ENCODE measurements at places on chromosomes 7 and 10.

GRCh38 chr7:3787717-3788264, 486.7 kb downstream of the SDK1 start:
- DNase-seq = no peak

- no peak for DNase-seq
Measured at GRCh38 chr7:139960157-139960556, 102.6 kb downstream of the PARP12 start.

DNA sequence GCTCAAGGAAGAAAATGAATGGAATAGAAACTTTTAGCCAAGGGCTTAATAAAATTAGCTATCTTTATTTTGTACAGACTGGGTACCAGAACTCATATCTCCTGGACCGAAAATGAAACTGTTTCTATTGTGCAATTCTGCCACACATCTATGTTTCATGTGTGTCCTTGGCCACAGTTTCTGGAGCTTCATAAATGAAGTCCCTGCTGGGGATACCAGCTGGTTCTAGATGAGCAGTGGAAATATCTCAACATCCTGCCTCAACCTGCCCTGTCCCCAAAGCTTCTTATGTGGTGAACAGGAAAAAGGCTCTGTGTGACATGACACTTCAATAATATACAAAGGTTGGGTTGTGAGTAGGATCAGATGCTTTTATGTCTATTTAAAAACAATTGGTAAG, 310.1 kb upstream of the SORCS1 start:
- DNase-seq = no peak

- no peak for DNase-seq
Measured at GRCh38 chr7:18727115-18727870, 231.7 kb downstream of the HDAC9 start.

DNA sequence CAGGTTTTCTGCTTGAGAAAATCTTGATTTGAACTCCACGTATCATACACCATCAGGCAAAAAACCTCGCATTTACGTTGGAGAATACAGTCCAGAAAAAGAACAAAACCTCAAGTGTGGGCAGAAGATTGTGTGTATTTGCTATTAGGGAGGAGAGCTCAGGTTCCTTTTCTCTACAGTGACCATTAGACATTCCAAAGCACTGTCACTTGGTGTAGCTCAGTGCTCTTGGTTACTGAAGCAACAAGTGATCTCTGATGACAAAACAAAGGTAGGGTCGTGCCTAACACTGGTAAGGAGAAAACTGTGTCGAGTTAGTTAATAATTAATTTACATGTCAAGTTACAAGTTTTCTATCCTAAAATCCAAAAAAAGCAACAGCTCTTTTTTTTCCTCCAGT, 72.6 kb downstream of the C1GALT1 start:
- DNase-seq = no peak

DNA sequence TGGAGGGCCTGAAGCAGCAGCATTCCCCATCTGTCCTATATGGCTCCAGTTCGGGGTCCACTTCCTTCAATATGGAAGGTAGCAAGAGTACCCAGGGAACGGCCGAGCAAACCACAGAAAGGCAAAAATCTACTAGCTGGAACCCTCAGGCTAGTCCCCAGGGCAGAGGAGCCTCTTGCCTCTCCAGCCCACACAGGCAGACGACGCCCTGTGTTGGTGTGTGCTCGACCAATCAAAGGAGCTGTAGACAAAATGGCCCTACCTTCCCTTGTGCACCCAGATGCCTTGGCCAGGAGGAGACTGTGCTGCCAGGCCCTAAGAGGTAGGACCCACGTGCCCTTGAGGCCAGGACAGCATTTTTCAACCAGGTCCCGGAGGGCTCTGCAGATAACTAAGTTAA, 91.5 kb downstream of the FAM53B start:
- DNase-seq = no peak

DNA sequence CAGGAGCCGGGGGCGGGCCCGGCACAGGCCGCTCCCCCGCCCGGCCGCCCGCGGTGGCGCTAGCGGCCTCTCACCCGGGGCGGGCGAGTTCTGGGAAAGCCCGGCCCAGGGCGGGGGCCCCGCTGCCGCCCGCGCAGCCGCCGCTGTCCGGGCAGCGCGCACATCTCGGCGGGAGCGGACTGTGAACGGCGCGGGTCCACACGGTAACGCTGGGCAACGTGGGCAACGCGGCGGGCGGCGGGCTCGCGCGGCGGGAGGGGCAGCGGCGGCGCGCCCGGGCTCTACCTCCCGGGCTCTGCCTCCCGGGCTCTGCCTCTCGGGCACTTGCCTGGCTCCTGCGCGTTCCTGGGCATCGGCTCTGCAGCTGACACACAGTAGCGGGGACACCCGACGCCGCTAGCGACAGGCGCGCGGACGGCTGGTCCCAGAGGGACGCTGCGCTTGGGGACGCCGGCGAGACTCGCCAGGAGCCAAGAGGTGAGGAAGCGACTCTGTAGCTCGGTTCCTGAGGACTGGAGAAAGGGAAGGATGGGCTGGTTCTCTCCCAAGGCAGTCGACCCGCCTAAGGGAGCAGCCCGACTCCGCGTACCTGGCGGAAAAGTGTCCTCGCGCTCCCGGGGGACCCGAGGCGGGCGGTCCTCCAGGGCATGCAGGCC, at the start of gene PLCE1:
TSS of gene PLCE1 (plus strand) at position 150 of the 656 bp plus-strand sequence. CDS start 37,116 bp downstream, outside the sequence.
- DNase-seq = peak; percentile 67

DNA sequence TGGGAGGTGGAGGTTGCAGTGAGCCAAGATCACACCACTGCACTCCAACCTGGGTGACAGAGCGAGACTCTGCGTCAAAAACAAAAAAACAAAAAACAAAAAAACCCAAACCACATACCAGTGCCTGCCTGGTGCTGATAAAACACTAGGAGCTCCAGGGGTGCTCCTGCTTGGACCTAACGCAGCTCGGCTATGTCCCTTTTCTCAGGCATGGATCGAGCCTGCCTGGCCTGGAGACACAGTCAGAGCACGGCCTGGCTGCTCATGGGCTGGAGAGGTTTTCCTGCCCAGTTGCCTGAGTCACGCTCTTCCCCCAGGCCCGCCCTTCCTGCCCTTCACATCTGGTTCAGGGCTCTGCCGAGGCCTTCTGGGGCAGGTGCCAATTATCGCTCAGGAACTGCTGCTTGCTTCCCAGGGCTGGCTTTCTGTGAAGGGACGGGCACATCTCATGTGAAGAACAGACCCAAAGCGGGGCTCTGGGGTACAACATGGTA, 12.6 kb upstream of the NPFFR1 start:
- no peak for DNase-seq

- DNase-seq = no peak
Measured at GRCh38 chr10:100890141-100890672, 22.6 kb upstream of the SLF2 start.

DNA sequence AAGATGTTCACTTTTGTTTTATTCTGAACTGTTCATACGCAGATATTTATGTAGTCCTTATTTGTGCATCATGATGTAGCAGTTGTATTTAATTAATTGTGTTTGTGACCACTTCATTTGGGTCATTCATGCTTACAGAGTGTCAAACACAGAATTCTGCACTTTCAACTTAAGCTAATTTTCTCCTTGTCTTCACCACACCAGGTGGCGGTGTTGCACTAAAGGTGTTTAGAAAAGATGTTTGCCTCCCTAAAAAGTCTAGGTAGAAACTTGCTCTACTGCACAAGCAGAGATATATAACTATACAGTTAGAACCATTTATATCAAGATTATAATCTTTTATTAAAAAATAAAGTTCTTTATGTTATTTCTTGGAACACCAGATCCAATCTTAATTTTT, 1.3 kb upstream of the TAS2R38 start:
- DNase-seq = peak; percentile 72

GRCh38 chr10:35794703-35795102, 152.6 kb upstream of the FZD8 start:
- DNase-seq = no peak

DNA sequence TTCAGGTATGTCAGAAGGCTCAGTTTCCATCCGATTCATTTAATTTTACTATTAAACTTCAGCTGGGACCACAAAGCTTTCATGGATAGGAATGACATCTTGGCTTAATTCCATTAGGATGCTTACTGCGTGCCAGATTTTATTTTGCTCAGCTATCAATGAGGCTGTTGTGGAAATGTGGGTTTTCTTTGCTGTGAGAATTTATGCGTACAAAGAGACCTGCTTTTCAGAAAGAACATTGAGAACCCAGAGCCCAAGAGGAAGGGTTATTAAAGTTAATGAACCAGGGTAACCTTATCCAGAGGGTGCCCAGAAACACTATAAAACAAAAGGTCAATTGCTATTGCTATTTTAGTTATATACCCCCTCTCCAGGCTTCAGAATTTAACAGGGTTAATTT, 98.3 kb downstream of the MKLN1 start:
- no peak for DNase-seq

Data from GM23338 (cell line).